RCC 7860 (cell line): ENCODE measurements at places on chromosomes 5 and 9.

GRCh38 chr5:53334431-53334941 is 145.9 kb upstream of the FST start:
- DNase-seq: no peak

DNA sequence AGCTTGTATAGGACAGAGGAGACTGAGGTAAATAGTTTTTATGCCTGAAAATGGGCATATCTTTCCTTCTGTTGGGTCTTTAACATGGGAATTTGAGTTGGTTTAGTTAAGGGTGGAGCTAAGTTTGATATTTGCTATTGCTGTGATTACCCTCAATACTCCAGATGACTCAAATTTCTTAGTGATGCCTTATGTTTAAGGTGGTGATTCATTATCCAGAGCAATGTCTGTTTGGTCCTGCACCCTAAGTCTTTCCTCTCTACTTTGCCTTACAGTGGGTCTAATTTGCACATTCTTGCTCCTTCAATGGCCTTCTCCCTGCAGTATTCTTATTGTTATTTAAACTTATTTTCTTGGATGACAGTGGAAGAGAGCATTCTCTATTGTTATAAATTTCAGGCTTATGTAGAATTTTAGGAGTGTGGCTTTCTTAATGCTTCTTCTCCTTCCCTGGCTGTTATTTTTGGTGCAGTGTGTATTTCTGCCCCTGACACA is 312.9 kb upstream of the RPS23 start:
- DNase-seq: no peak

DNA sequence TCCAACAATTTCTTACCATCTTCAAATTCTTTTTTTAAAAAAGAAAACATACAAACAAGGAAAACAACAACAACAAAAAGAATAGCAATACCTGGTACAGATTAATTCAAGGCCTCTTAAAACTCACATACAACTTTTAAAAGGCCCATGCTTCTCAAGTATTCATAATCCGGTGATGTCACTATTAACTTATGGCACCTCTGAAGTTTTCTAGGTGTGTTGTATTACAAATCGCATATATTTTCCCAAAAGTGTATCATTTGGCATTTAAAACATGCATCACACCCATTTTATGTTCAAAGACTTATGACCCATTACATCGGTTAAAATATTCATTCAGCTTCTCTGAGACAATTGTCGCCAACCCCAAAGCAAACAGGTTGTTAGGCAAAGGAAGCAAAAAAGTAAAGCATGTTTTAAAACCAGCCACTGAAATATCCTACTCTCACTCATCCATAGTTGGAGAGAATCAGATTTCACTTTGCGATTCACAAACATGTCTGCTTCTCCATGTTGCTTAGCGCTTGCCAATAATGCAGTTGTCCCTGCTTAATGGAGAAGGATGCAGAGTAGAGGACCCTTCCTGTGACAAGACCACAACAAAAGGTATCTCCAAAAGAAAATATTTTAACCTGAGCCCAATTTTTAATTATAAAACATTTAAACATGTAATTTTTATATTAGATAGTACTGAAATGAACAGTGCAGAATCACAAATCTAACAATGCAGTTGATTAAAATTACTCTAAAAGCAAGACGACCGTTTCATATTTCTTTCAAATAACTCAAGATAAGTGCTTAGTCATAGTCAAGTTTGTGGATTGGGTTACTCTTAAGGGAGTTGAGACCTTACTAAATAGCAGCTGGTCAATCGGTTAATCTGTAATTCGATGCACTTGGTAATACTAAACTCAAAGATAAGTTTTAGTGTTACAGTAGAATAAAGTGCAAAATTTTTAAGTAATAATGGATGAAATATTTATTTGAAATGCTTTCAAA is 1.6 kb downstream of the SKP1 start:
- DNase-seq: peak; percentile 20

- DNase-seq: no peak
These were observed 53.8 kb upstream of the TSLP start for GRCh38 chr5:111017731-111018130.

DNA sequence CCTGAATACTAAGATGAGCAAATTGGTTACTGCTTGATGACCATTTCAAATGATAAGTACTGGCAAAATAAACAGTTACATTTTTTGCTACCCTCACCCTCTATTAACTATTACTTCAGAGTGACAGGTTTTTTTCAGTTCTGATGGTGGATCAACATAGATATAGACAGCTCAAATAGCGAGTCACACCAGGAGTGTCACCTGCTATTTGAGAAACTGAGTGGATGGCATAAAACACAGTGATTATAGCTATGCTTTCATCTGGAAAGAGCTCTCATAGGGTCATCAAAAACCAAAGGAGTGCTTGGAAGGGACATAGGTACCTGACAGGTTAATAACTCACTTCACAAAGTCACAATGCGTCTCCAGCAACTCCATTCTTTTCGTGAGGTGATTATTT is 244.5 kb upstream of the C9orf72 start:
- DNase-seq: no peak

DNA sequence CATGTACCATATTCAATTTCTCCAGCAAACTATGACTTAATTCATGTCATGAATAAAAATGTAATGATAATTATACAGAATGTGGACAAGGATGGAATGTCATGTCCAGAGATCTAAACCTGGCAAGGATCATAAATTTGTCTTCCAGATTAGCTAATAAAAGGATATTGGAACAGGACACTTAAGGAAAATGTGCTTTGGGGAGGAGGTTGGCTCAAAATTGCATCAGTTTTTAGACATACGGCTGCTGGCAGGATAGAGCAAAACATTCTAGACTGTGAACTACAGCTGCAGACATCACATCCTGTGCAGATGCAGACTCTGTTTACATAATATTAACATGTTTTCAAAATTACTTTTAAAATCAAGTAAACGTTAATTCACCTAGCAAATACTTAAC is 248.4 kb downstream of the TLR4 start:
- DNase-seq: no peak

GRCh38 chr9:97980918-97981845 is 2.0 kb upstream of the ANP32B start:
- DNase-seq: no peak

GRCh38 chr5:82622711-82623514 is 344.8 kb upstream of the RPS23 start:
- no peak for DNase-seq

DNA sequence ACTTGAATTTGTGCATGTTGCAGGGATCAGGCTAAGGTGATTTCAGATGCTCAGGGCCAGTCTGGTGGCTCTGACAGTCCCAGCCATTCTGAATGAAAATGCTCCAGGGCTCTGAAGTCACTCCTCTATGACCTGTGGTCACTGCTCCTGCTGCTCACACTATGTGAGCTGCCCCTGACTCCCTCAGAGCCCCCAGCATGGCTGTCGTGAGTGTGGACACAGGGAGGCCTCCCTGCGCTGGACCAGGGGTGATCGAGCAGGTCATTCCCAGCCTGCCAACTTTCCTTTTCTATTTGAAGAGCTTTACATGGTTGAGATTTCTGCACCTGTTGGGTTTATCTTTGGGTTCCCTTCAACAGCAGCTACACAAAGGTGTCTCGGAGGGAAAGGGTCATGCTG is 74.5 kb downstream of the WNK2 start:
- no peak for DNase-seq

DNA sequence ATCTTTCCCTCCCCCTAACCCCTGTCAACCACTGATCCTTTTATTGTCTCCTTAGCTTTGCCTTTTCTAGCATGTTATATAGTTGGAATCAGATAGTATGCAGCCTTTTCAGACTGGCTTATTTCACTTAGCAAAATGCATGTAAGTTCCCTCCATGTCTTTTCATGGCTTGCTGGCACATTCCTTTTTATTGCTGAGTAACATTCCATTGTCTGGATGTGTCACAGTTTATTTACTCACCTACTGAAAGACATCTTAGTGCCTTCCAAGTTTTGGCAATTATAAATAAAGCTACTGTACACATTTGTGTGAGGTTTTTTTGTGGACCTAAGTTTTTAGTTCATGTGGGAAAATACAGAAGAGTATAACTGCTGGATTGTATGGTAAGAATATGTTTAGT is 230.1 kb downstream of the PBX3 start:
- DNase-seq: no peak

- DNase-seq: no peak
These were observed 1236.0 kb downstream of the MAT2B start for GRCh38 chr5:164741376-164741775.

- DNase-seq: peak; percentile 32
These were observed 19.6 kb downstream of the QSOX2 start for GRCh38 chr9:136225748-136226679.

- no peak for DNase-seq
These were observed 1.1 kb downstream of the F2RL2 start for GRCh38 chr5:76622076-76622475.

DNA sequence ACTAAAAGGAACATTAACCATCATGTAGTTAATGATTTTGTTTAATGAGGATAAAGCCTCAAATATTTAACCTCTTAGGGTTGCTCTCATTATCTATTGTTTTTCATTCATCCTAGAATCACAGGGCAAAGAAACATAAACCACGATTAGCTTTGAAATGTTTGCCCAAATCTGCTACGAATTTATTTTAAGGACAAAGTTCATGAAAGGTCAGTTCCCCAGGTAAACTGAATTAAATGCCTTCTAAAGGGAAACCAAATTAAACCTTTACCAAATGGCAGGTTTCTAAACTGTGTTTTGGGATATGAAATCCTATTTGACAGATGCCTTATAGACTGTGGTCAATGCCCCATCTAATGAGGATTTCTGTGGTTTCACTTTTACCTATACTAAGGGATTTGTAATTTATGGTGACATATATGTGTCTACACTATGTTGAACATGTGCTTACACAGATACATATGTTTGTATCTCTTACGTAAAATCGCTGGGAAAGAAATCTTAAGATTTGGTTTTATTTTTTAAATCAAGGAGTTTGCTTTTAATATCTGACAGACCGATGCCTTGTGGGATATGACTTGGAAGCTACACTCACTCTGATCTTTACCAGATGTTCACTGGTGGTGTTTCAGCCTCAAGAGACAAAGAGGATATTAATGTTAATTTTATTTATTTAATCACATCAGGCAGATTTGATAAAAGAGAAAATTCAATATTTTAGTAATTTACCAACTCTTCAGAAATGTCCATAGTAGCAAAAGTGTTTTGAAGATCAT is 188.4 kb downstream of the GLIS3 start:
- no peak for DNase-seq

DNA sequence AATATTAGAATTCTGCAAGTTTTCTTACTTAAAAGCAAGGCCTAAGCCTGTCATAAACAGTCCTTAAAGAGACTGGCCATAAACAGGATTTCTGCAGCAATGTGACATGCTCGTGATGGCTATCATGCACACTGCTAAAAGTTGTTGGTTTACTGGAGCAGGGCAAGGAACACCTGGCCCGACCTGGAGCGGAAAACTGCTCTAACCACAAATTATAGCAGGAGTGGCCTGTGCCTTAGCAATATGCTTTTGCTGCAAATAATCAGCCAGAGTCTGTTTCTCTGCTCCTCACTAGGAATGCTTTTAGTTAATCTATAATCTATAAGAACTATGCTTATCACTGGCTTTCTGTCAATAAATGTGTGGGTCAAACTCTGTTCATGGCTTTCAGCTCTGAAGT is 322.9 kb upstream of the RPS23 start:
- DNase-seq: no peak
